ENCODE measurements at places on chromosomes 6 and 20.
A peak's percentile ranks its signal among the peaks of the same experiment; 100 is the strongest.

DNA sequence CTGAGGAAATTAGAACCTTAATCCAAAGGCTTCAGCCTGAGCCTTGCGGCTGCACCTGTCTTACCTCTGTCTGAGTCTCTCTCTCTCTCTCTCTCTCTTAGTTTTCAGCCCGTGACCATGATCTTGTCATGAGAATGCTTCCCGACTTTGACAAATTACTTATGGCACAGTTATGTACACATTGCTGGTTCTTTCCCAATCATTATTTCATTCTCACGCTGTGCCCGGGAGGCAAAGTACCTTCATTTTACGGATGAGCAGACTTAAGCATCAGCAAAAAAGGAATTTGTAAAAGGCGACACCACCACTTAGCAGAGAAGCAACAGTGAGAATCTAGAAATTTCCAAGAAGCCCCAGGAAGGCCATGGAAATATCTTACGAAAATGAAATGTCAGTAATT is 54.6 kb downstream of the GMPR start:
- DNase-seq: no peak

GRCh38 chr6:23224540-23224939 is 655.2 kb downstream of the HDGFL1 start:
- no peak for DNase-seq

- no peak for DNase-seq
These were observed 57.6 kb downstream of the GCNT2 start for GRCh38 chr6:10578723-10579122.

DNA sequence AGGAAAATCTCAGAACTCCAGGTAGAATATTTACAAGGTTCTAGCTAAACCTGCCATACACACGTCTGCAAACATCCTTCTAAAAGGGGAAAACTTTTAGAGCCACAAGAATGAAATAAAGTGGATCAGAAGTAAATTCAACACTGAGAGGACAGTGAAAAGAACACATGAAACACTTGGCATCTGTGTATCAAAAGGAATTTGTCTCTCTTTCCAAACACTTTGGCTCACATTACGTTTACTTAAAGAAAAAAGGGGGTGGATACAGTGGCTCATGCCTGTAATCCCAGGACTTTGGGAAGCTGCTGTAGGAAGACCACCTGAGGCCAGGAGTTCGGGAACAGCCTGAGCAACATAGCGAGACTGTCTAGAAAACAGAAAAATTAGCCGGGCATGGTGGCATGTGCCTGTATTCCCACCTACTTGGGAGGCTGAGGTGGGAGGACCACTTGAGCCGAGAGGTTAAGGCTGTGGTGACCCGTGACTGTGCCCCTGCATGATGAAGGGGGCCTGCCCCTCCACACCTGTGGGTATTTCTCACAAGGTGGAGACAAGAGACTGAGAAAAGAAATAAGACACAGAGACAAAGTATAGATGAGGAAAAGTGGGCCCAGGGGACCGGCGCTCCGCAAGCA is 35.4 kb downstream of the NINL start:
- DNase-seq: no peak

DNA sequence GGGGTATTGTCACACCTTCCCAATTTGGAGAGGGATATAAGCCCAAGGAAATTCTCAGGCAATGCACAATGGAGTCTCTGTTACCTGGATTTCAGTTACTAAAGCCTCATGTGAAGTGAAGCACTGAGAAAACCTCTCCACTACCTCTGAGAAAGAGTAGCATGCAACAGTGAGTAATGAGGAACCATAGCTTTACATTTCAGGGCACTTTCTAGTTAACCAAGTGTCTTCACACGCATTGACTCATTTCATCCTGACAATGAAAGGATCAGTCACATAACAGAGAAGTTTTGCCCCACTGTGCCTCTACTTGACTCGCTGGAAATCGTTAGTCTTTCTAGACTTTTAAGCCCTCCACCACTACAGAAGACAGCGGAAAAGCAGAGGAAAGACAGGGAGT is 86.2 kb upstream of the ARID1B start:
- DNase-seq: no peak

DNA sequence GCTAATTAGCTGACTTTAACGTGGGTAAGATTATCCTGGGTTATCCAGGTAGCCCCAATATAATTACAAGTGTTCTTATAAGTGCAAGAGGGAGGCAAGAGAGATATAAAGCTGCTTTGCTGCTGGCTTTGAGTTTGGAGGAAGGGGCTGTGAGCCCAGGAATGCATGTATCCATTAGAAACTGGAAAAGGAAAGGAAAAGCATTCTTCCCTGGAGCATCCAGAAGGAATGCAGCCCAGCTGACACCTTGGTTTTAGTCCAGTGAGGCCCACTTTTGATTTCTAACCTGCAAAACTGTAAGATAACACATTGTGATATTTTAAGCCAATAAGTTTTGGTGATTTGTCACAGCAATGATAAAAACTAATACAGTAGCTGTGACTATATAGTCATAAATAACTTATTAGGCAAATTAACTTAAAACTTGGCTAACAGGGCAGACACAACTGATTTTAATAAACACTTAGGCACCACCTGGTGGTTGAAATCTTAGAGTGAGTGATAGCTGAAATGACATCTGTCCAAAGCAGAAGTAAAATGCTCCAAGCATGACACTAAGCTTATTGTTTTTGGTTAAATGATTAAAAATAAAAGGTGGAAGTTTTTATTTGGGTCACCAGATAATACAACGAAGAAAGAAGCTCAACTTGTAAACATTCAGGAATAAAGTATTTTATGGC is 35.6 kb downstream of the ADGRF4 start:
- peak; percentile 13 for DNase-seq

DNA sequence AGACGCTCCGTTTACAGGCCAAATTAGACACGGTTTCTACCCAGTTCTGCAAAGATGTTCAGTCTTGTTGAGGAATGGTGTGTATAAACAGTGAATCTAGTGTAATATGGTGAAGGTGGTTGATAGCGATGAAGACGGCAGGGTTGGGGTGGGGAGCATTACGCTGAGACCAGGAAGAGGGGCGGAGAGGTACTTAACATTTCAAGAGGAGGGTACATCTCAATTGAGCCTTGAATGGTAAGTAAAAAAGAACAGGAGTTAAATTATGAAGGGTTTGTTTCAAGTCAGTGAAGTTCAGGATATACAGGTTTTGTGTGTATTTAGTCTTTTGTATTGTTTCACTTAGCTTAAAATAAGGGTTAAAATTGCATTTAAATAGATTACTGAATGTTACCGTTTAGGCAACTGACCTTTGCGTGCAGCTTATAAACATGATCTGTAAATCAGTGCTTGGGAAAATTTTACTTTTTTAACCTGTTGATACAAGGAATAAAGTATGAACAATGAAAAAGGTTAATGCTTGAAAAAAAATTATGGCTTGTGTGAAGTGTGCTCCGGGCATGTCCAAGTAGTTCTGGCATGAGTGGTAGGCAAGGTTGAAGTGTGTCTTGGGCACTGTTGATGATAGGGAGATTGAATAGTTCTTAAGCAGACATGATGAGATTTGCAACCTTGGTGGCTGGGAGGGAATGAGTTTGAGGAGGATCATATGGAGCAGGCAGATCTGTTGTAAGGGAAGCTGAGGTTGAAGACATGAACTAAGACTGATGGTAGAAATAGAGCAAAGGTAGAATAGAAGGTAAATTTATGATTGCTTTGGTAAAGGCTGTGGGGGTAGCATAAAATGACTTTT is 842 bp downstream of the POLR1C start:
- DNase-seq: peak; percentile 6

- no peak for DNase-seq
These were observed 40.7 kb upstream of the EXOC2 start for GRCh38 chr6:733431-734219.

DNA sequence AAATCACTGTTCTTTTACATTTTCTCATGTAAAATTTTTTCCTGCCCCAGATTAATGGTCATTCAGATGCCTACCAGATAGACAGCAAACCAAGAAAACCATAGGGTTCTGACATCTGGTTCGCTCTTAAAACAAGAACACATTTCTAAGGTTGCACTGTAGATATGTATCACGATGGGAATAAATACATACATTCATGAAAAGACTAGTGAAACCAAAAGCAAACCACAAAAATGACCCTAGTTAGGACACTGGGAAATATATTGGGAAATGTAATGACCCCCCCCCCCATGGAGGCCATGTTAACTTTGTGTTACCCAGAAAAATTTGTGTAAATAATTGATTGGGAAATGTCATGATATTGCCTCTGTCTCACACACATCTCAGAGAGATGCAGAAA is 37.5 kb downstream of the MTFR2 start:
- no peak for DNase-seq

DNA sequence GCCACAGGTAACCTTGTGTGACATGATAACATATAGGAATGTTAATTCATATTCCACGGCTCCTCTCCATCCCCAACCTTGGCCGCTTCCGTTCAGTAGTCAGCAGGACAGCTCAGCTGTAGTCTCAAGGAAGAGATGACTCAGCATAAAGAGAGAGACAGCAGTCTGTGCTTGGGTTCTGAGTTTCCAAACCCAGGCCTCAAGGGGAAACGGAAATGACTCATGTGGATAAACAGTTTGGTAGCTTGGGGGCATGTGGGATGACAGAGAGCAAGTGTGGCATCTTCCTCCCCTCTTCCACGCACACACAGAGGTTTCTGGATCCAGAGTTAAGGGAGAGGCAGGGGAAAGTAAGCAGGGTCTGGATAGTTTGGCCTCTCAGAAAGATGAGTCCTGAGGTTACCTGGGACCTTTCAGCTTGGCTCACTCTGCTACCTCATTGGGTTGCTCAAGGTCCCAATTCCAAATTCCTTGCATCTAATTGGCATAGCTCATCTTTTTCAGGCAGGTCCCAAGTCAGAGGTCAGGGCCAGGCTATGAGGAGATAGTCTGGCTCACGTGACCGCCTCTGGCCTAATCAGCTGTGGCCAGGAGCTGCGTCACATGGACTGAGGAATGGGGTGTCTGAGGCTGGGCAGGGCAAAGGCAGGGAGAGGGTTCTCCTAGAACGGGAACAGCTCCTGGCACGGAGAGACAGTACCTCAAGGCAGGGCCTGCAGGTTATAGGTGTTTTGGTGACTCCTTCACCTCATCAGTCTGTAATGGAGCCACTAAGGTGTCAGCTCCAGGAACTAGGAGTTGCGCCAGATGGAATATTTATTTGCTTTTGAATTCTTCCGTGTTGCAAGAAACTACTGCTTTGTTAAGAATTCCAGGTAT is 36.5 kb upstream of the MLN start:
- peak; percentile 24 for DNase-seq

- DNase-seq: no peak
These were observed 266.2 kb upstream of the ZFP64 start for GRCh38 chr20:52457826-52458225.

DNA sequence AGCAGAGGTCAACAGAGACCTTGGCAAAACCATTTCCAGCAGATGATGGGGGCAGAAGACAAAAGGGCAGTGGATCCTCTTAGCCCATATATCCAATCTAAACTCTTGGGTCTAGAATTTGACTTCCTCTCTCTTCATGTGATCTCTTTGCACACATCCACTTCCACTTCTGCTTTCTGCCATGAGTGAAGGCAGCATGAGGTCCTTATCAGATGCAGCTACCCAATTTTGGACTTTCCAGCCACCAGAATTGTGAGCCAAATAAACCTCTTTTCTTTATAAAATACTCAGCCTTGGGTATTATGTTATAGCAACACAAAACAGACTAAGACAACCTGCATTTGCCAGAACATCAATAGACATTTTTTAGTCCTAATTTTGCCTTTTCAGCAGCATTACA is 191.6 kb downstream of the ADAT2 start:
- DNase-seq: no peak

DNA sequence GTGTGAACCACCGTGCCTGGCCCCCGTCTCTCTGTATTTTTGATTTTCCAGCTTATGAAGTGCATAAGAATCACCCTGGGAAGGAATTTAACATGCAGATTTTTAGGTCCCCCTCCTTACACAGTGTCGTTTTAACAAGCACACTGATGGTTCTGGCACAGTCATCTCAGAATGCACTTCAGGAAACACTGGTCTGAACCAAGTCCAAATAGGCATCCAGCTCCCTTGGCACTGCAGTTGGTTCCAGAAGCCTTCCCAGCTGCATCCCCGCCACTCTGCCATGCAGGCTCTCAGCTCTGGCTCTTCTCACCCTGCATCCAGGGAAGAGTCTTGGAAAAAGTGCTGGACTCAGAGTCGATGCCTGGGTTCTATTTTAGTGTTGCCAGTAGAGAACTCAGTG is 20.1 kb downstream of the RIPOR2 start:
- DNase-seq: no peak

DNA sequence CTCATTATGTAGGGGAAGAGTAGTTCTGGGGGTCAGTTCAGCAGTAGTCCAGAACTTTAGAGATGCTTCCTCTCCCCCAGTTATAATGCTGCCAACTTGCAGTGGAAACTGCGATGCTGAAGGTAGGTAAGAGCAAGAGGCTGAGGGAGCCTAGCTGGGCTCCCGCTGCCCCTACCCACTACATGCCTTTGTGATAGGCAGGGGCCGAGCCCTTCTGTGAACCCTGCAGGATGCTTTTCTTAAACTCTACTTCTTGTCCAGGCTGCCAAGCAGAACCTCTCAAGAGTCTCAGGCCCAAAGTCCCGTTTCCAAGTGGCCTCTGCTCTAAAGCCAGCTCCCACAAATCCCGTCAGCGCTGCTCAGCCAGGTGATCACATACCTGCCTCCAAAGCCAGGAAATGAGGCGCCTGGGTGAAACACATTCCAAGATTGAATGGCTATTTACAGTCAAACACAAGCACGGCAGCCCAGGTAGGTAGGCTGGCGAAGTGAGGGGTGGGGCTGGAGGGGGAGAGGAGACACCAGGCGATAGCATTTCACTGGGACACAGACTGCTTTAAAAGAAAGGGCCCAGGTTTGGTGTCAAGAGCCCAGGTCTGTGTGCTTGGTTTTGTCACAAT is 150.7 kb downstream of the CD24 start:
- DNase-seq: no peak

DNA sequence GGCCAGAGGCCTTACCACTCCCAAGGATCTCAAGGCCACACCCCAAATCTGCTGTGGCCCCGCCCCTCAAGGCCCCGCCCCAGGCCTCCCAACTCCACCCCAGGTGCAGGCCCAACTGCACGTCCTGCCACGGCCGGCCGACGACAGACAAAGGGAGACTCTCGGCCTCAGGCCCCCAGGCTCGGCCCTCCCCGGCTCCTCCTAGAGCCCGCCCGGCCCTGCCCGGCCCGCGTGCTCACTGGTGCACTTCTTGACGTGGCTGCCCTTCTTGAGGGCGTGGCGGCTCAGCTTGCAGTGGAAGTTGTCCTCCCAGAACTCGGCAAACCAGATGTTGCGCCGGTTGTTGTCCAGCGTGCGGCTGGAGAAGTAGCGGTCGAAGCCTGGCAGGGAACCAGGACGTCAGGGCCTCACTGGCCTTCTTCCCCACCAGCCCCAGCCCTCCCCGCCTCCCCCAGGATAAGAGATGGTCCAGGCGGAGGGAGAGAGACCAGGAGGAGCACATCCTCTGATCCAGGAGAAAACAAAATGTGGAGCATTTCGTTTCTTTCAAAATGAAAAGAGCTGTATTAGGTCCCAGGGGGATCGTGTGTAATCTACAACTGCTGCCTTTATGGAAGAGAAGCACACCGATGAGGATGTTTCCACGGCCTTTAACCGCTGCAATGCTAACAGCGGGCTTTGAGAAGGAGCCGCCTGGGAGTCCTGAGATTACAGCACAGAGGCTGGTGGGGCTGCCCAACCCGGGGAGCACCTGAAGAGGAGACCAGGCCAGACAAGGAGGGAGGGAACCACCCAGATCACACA is 89.4 kb downstream of the GRM4 start:
- DNase-seq: no peak

Measured in CD4-positive, alpha-beta T cell treated with Interleukin-10 for 1 hour (primary cell).